ENCODE measurements at places on chromosomes 12 and 14.

- H3K27ac ChIP-seq, result no peak overlapping the region
- H3K36me3 ChIP-seq, result no peaks in the 10 kb centered on the region
- no peaks in the 10 kb centered on the region for H3K27me3 ChIP-seq
- no peak overlapping the region for H3K4me3 ChIP-seq
Measured at GRCh38 chr14:94394581-94395207, 6.3 kb upstream of the SERPINA1 start.

DNA sequence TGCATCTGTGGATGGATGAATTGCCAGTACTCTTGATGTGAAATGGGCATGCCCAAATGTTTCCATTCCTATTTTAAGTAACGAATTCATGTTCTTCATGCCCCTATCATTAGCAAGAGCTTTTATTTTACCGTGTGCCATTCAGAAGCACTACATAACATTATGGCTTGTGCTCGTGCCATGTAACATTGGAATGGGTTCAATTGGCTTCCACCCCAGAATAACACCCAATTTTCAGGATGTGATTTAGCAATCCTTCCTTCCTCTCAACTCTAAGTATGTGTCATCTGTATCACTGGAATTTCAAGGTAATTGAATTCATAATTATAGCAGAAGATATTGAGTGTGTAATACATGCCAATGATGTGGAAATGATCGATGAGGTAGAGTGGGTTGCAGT, 145.8 kb upstream of the TMPO start:
- no peak overlapping the region for H3K4me3 ChIP-seq
- H3K36me3 ChIP-seq, result no peaks in the 10 kb centered on the region
- H3K27me3 ChIP-seq, result no peaks in the 10 kb centered on the region
- no peaks in the 10 kb centered on the region for H3K4me1 ChIP-seq
- no peak overlapping the region for H3K27ac ChIP-seq

GRCh38 chr12:16685107-16685506, 79.1 kb upstream of the LMO3 start:
- H3K27me3 ChIP-seq, result no peaks in the 10 kb centered on the region
- DNase-seq, result no peak
- H3K27ac ChIP-seq, result no peak overlapping the region

GRCh38 chr12:114562654-114563053, 121.3 kb downstream of the TBX3 start:
- DNase-seq, result no peak
- H3K4me3 ChIP-seq, result no peak overlapping the region
- no peaks in the 10 kb centered on the region for H3K36me3 ChIP-seq
- no peaks in the 10 kb centered on the region for H3K27me3 ChIP-seq

- peak overlapping the region; percentile 85 for H3K27ac ChIP-seq
- H3K4me3 ChIP-seq, result peak overlapping the region; percentile 81
- peaks cover 8% of the 10 kb centered on the region for H3K4me1 ChIP-seq
- DNase-seq, result no peak
- H3K36me3 ChIP-seq, result peaks cover 26% of the 10 kb centered on the region
Measured at GRCh38 chr12:53726946-53727309, 324 bp downstream of the CALCOCO1 start.

- no peak for DNase-seq
- H3K4me1 ChIP-seq, result no peaks in the 10 kb centered on the region
- H3K27ac ChIP-seq, result no peak overlapping the region
- H3K4me3 ChIP-seq, result no peak overlapping the region
- no peaks in the 10 kb centered on the region for H3K27me3 ChIP-seq
Measured at GRCh38 chr14:80494769-80495168, 283.5 kb upstream of the DIO2 start.

DNA sequence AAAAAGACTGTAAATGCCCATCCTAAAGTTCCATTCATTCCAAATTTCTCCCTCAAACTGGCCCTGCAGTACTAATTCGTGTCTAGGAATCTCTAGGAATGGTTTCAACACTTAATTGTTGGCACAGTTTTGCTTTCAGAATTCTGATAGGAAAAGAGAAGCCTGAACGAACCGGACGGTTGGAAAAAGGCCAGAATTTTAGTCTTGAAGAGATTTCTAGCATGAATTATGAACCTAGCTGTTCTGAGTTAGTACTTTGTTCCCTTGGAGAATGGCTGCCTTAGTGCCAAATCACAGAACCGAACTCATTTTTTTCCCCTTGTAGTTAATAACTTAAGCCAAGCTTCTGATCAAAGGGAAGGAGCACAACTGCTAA, 262.6 kb downstream of the ADAMTS20 start:
- no peaks in the 10 kb centered on the region for H3K36me3 ChIP-seq
- no peak overlapping the region for H3K27ac ChIP-seq
- no peak for DNase-seq
- no peaks in the 10 kb centered on the region for H3K27me3 ChIP-seq
- H3K4me1 ChIP-seq, result no peaks in the 10 kb centered on the region

GRCh38 chr14:39097159-39097558, 5.9 kb downstream of the SEC23A start:
- DNase-seq, result no peak
- H3K4me1 ChIP-seq, result no peaks in the 10 kb centered on the region
- peaks cover 19% of the 10 kb centered on the region for H3K36me3 ChIP-seq
- no peak overlapping the region for H3K4me3 ChIP-seq
- H3K27me3 ChIP-seq, result no peaks in the 10 kb centered on the region

- DNase-seq, result no peak
- H3K4me3 ChIP-seq, result no peak overlapping the region
- no peaks in the 10 kb centered on the region for H3K27me3 ChIP-seq
Measured at GRCh38 chr14:44505588-44505987, 1.5 kb downstream of the FSCB start.

- H3K36me3 ChIP-seq, result no peaks in the 10 kb centered on the region
- H3K27ac ChIP-seq, result no peak overlapping the region
- H3K4me3 ChIP-seq, result no peak overlapping the region
- no peaks in the 10 kb centered on the region for H3K4me1 ChIP-seq
- peak; percentile 69 for DNase-seq
- no peaks in the 10 kb centered on the region for H3K27me3 ChIP-seq
Measured at GRCh38 chr14:75559451-75560222, 18.8 kb upstream of the FLVCR2 start.

- H3K4me3 ChIP-seq, result no peak overlapping the region
- H3K4me1 ChIP-seq, result no peaks in the 10 kb centered on the region
- no peak overlapping the region for H3K27ac ChIP-seq
- DNase-seq, result no peak
- H3K36me3 ChIP-seq, result no peaks in the 10 kb centered on the region
- no peaks in the 10 kb centered on the region for H3K27me3 ChIP-seq
Measured at GRCh38 chr14:92932448-92933395, 9.8 kb downstream of the CHGA start.

DNA sequence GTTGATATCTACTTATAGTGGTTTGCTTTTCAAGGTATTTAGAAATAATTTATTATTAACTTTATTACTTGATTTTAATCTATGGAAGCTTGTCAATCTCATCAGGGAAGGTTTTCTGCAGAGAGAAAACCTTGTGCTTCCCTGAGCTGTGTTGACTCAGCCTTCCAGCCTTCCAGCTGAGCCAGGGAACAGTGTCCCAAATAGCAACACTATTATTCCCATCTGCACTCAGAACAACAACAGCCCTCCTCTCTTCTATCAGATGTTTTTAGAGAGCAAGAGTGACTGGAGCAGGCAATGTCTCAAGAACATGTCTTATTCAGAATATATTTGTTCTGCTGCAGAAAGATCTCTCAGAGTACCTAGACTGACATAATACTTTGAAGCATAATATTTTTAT, 389.9 kb upstream of the GARIN6 start:
- no peak overlapping the region for H3K4me3 ChIP-seq
- no peak for DNase-seq
- H3K27ac ChIP-seq, result no peak overlapping the region
- H3K27me3 ChIP-seq, result no peaks in the 10 kb centered on the region
- no peaks in the 10 kb centered on the region for H3K36me3 ChIP-seq

GRCh38 chr12:130517588-130517987, 179.9 kb downstream of the PIWIL1 start:
- no peaks in the 10 kb centered on the region for H3K36me3 ChIP-seq
- H3K4me1 ChIP-seq, result no peaks in the 10 kb centered on the region
- no peak overlapping the region for H3K4me3 ChIP-seq
- H3K27me3 ChIP-seq, result no peaks in the 10 kb centered on the region
- H3K27ac ChIP-seq, result no peak overlapping the region
- DNase-seq, result no peak

DNA sequence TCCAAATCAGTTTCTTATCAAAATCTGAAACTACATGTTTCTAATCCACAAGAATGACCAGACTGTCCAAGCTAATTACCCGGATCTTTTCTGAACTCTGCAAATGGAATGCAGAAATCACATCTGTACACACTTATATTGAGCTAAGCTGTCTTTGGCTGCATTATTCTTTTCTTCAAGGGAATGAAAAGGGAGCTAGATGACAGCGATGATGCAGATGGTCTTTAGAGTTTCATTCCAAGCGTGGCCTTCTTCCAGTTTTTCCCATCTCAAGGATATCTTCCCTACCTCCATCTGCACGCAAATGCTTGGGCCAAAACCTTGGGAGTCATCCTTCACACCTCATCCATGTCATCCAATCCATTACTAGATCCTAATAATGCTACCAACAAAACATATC, 12.6 kb downstream of the KCNH5 start:
- no peak for DNase-seq
- H3K27ac ChIP-seq, result no peak overlapping the region
- no peaks in the 10 kb centered on the region for H3K4me1 ChIP-seq
- no peak overlapping the region for H3K4me3 ChIP-seq

DNA sequence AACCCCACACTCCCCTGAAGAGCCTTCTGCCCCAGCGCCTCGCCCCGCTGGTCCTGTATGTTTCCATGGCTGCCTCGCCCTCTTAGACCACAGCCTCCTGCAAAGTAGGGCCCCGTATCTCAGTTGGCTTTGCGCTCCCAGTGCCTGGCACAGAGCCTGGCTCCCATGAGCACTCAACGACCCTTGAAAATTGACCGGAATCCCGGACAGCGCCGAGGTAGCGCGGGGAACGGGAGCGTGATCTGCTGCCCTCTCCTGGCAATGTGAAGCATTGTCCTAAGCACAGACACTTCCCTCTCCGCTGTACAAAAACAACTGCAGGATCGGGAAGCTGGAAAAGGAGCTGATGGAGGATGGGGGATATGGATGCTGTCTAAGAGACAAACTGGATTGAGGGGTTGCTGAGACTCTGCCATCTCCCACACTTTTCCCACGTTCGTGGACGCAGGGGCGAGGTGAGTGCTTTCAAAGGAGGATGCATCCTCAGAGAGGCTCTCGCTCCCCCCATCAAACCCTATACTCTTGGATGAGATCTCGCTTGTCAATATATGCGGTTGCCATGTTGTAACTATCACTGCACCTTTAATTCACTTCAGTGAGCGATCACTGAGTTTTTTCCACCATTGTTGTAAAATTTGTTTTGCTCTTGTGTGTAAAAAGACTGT, 10.7 kb upstream of the FKBP4 start:
- no peaks in the 10 kb centered on the region for H3K36me3 ChIP-seq
- H3K4me1 ChIP-seq, result no peaks in the 10 kb centered on the region
- H3K27ac ChIP-seq, result no peak overlapping the region
- no peak for DNase-seq
- no peaks in the 10 kb centered on the region for H3K27me3 ChIP-seq

DNA sequence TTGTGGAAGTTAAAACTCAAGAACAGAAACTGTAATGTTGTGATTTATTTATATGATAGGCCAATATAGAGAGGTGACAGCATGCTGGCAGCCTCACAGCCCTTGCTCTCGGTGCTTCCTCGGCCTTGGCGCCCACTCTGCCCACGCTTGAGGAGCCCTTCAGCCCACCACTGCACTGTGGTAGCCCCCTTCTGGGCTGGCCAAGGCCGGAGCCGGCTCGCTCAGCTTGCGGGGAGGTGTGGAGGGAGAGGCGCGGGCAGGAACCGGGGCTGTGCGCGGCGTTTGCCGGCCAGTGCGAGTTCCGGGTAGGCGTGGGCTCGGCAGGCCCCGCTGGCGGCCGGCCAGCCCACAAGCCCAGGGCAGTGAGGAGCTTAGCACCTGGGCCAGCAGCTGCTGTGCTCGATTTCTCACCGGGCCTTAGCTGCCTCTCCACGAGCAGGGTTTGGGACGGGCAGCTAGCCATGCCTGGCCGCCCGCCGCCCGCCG, 65.8 kb upstream of the SLC8A3 start:
- no peaks in the 10 kb centered on the region for H3K27me3 ChIP-seq
- peak overlapping the region; percentile 61 for H3K4me3 ChIP-seq
- no peak overlapping the region for H3K27ac ChIP-seq
- no peaks in the 10 kb centered on the region for H3K4me1 ChIP-seq
- no peaks in the 10 kb centered on the region for H3K36me3 ChIP-seq
- no peak for DNase-seq

- no peaks in the 10 kb centered on the region for H3K4me1 ChIP-seq
- no peaks in the 10 kb centered on the region for H3K27me3 ChIP-seq
- no peak overlapping the region for H3K27ac ChIP-seq
- no peaks in the 10 kb centered on the region for H3K36me3 ChIP-seq
Measured at GRCh38 chr12:114834621-114835020, 150.6 kb upstream of the TBX3 start.

DNA sequence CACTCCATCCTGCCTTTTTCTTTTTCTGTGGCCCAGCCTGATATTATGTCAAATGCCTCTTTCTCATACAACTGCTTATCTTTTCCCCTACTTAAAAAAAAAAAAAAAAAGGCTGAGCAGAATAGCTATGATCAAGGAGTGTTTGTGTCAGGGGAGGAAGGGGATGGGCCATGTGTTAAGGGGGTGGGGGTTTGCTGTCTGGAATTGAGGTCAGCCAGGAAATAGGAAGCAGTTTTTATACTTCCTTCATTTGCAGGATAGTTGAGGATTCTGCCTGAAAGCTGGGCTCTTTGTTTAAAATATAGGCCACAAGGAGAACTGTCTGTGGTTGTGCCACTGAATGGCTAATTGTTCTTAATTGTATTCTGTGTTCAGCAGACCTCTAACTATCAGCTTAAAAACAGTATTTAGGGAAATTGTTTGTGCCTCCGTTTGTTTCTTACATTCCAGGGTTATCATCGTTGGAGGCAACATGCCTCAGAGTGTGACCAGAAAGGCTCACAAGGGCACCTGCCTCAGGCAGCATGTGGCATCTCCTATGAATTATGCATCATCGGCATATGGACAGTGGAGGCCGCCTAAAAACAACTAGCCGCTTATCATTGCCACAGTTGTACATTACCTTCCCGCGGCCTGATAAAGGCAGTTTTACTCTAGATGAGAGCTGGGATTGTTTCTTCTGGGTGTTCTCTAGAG, 96.0 kb downstream of the SRGAP1 start:
- H3K27me3 ChIP-seq, result no peaks in the 10 kb centered on the region
- no peak for DNase-seq

GRCh38 chr12:19659501-19659900, 220.2 kb downstream of the AEBP2 start:
- no peaks in the 10 kb centered on the region for H3K27me3 ChIP-seq
- no peak overlapping the region for H3K27ac ChIP-seq
- no peak overlapping the region for H3K4me3 ChIP-seq
- no peak for DNase-seq

- no peak overlapping the region for H3K4me3 ChIP-seq
- DNase-seq, result no peak
- H3K27ac ChIP-seq, result peak overlapping the region; percentile 48
- H3K36me3 ChIP-seq, result peaks cover 42% of the 10 kb centered on the region
- peaks cover 7% of the 10 kb centered on the region for H3K4me1 ChIP-seq
Measured at GRCh38 chr12:50132505-50133135, 20.6 kb downstream of the COX14 start.

DNA sequence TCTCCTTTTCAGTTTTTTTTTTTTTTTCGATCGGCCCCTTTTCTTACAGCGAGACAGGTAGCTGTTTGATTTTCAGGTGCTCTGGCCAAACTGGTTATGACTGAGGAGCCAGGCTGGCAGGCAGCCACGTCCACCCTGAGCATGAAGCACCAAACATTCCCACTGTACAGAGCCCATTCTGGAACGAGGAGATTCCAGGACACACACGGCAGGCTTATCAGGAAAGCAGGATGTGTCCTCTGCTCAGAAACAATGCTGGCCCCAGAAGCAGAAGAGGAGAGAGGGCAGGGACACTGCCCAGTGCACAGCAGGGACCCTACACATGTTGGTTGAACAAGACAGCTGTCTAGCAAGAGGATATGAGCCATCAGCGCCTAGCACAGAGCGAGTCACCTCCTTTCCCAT, 3.7 kb upstream of the KRT2 start:
- no peak overlapping the region for H3K4me3 ChIP-seq
- no peaks in the 10 kb centered on the region for H3K27me3 ChIP-seq

Measured in ascending aorta (tissue), 2 donors.